Stimulated activated CD4-positive, alpha-beta T cell treated with anti-CD3 and anti-CD28 coated beads, Interleukin-4, amount 100 ng/mL, for 1 hour (primary cell): ENCODE measurements at places on chromosomes 16 and 17.

DNA sequence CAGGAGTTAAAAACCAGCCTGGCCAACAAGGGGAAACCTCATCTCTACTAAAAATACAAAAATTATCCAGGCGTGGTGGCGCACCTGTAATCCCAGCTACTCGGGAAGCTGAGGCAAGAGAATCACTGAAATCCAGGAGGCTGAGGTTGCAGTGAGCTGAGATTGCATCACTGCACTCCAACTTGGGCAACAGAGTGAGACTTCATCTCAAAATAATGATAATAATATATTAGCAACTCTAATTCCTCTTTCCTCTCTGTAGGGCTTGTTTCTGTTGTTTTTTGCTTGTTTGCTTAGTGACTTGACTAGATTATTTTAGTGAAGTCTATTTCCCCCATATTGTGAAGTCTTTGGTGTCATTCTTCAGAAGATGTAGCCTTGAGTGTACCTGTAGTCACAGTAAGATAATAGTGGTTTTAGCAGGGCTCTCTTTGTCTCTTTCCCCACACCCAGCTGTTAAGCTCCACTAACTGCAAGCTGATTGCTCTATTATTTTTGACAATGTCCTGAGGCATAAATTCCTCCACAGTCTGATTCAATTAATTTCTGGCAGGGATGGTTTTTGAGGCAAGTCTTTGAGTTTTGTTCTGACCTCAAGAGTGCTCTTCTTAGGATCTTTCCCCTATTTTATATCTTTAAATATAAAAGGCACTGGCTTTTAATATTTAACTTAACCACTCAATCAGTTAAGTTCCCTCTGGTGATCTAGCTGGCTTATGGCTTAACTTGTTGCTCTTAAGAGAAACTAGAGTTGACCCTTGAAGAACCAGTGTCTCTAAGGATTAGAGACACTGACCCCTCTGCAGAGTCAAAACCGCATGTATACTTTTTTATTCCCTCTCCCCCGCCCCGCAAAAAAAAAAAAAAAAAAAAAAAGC is 18.6 kb upstream of the TNFSF12 start:
- no peak for DNase-seq

DNA sequence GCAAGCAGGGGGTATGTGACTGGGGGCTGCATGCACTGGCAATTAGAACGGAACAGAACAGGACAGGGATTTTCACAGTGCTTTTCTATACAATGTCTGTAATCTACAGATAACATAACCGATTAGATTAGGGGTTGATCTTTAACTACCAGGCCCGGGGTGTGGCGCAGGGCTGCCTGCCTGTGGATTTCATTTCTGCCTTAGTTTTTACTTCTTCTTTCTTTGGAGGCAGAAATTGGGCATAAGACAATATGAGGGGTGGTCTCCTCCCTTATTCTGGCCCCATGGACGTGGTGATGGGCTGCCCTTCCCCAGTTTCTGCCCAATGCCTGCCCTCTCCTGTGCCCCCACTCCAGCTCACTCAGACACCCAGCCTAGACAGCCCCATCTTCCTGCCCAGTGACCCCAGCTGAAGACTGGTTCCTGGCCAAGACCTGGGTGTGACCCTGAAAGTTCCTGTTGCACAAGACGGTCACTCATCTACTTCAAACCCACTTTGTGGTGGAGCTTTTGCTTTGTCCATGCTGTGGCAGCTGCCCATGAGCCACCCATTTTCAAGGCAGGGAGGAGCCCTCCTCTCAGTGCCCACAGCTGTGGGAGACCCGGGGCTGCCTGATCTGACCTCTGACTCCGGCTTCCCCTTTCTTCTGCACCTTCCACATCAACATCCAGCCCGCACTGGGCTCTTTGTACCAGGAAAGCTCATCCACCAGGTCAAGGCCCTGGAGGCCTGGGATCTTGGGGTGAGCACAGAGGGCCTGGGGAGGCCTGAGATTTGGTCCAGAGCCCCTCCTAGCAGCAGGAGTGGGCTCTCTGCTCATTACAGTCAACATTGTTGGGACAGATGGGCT is 18.6 kb downstream of the ALOX12B start:
- DNase-seq, result no peak

GRCh38 chr16:68452176-68452575 is 3.9 kb upstream of the SMPD3 start:
- no peak for DNase-seq

DNA sequence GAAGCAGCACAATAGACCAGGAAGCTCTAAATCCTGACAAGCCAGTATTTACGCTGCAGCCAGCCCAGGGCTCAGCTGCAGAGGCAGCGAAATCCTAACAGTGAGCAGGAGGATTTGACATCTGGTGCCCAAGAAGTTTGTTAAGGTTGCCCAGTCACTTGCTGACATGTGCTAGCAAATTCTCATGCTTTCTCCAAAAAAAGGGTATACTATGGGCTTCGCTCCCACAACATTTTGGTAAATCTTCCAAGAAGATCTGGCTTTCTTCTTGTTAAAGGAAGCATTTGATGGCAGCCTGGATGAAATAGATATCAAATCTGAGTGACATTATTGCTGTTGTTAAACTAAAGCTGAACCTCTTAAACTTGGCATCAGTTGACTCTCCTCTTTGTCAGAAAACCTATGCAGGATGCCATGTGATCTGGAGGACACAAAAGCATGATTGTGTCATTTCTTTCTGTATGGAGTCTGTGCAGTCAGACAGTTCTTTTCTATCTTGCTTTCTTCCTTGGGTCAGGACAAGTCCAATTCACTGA is 949.7 kb upstream of the RBFOX1 start:
- DNase-seq, result no peak

GRCh38 chr16:9913604-9914326 is 268.5 kb downstream of the GRIN2A start:
- DNase-seq, result no peak
